Daoy (cell line): ENCODE measurements at places on chromosomes 7 and 10. TPM values are rescaled to one million over a fixed set of nuclear protein-coding genes. Genes with fewer than 3 reads are reported as not detected.

The TWNK gene
- total RNA-seq = 14.7 and 26.3 TPM in 2 replicates

GRCh38 chr10:124461642-124462347, at the start of gene LHPP:
TSS of gene LHPP (plus strand) at chr10:124461823. CDS start at chr10:124461863, 40 bp downstream.
- DNase-seq = peak; percentile 83

- no peak for DNase-seq
Observed at GRCh38 chr10:50438049-50438936, 185.5 kb downstream of the SGMS1 start.

The FBXO24 gene
- 0.17 TPM in 1 of 2 replicates, not detected in the other for total RNA-seq

- no peak for DNase-seq
Observed at GRCh38 chr10:27678166-27678565, 67.5 kb downstream of the MKX start.

The LLCFC1 gene
- total RNA-seq = not detected in 2 replicates

- no peak for DNase-seq
Observed at GRCh38 chr10:48542471-48543181, 62.2 kb downstream of the ARHGAP22 start.

DNA sequence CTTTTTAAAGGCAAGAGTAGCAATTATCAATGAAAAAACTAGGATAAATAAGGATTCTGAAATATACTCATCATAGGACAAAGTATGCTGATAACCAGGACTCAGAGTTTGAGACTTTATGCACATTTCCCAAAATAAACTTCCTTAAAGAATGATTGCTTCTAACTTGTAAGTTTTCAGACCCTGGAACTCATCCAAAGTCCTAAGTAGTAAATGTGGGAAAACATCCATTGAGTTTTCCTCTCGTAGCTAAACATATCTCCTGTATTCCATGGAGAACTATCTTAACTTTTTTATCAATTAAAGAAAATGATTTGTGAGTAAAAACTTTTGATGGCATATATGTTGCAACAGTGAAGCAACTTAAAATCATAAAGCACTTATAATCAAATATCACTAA, 285.2 kb upstream of the KLF6 start:
- DNase-seq = no peak

DNA sequence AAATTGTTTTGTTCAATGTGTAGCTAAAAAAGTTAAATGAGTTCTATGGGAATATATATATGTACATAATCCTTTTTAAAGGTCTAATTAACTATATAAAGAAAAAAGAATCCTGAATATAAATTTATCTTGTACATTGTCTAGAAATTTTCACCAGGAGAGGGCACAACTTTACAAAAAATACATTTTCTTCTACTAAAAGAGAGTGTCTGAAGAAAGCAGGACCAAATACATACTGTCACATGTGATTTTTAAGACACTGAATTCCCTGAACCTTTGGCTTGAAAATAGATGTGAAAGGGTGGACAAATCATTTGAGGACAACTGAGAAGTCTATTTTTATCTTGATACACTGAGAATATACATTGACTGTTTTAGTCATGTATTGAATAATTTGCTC, 204.3 kb downstream of the DGKB start:
- DNase-seq = no peak

DNA sequence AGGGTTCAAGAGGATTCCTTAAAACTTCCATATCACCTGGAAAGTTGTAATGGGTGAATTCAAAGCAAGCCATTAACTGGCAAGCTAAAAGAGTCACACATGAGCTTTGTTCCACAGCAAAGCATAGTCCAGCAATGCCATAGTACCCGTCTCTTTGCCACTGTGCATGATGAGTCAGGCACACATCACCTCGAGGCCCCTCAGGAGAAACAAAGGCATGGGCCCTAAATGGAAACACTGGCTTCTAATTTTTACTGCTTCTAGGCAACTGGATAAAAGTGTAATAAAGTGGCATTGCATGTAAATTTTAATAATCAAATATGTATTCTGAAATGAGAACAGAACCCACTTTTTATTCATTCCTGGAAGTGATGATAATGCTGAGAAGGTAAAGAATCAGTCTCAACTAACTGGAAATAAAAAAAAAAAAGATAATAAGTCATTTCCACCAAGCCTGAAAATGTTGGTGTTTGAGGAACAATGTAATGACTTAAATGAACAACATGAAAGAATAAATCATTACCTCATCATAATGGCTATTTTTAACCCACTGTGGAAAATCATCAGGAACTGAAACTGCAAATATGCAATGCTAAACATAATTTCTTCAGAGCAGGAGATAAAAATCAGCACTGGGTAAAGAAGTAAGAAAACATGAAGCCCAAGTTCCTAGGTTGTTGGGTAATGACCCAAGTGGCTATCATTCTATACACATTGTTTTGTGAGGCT, 104.9 kb downstream of the CDK6 start:
- DNase-seq = peak; percentile 50

DNA sequence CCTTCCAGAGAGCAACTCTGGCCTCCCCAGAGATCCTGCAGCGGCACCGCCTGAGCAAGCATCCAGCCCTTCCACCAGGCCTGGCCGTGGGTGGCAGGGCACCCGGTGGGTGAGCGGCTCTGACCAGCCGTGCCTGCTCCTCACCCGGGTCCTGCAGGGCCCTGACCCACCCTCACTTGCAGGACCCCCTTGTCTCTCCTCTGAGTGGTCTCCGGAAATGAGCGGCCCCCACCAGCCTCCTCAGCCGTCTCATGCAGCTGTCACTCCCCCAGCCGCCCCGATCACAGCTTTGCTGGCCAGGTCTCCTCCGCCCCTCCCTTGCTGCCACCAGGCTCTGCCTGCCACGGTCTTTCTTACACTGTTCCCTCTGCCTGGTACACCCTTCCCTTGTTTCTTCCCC, 218.2 kb downstream of the TCERG1L start:
- no peak for DNase-seq

The SPDYE1 gene
- total RNA-seq = not detected in 2 replicates

The CYP17A1 gene
- total RNA-seq = not detected in 2 replicates

The GPC2 gene
- total RNA-seq = 10.9 and 16.7 TPM in 2 replicates

The TCAF2 gene
- total RNA-seq = 0.42 and 1.3 TPM in 2 replicates

DNA sequence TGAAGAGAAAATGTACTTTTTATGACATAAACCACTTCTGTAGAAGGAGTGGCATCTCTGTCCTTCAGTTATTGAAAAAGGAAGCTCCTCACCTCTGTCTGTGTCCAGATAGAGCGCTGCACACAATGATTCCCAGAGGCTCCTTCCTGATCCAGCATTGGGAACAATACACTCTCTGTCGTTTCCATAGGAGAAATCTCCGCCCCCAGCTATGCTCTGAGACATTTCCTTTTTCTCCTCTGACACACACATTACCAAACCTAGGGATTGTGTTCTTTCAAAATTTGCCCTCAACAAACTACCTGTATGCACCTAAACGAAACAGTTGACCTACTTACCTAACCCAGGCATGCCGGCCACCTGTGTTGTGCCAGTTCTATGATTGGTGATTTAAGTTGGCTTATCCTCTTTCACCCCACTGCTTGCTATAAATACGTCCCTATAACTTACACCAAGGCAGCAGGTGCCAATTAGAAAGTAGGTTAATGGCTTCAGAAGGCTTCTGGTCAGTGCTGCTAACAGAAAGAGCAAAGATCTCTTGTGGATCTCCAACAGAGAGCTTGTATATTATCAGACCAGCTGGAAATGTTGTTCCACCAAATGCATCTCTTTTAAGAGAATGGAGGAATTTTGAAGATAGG, 140.1 kb upstream of the JCAD start:
- no peak for DNase-seq

DNA sequence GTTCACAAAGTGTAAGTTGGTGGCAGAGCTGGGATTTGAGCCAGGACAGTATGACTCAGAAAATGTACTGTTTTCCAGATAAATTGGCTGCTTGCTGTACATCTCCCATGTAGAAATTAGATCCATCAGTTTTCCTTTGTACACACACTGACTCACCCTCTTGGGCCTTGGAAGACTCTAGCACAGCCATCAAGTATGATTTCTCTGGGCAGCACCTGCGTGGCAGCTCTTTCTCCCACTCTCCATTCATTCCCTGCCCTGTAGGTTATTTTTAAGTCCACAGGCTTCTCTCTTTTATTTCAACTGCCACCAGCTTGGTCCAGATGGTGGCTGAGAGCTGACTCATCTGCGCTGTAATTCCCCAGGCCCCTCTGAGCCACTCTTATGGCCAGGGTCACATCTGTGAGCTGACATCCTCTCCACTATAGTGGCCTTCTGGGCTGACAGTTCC, 28.3 kb upstream of the SDK1 start:
- peak; percentile 89 for DNase-seq

GRCh38 chr7:74598558-74598957, 59.0 kb upstream of the GTF2I start:
- peak; percentile 89 for DNase-seq

The PROSER2 gene
- total RNA-seq = 22.4 and 35.7 TPM in 2 replicates

DNA sequence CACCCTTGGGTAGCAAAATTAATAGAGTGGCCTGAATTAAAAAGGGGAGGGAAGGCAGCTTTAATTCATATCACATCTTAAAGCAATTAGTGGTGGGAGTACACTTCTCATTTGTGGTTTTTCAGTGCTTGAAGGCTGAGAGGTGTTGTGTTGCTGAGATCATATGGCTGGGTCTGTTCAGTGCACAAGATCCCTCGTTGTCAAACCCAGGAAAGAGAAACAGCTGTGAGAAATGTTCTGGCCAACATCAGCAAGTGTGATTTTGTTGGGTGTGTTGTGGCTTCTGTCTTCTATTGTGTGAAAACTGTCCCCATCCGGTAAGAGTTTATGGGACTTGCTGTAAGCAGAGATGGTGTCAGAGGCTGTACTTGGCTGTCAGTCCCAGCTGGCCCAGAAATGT, 197.9 kb upstream of the BMPER start:
- no peak for DNase-seq

- DNase-seq = no peak
Observed at GRCh38 chr10:118349235-118349634, 7.1 kb upstream of the FAM204A start.

GRCh38 chr7:40802497-40802896, 667.7 kb downstream of the SUGCT start:
- no peak for DNase-seq

The ATP6V0A4 gene
- 0.63 TPM in 1 of 2 replicates, not detected in the other for total RNA-seq

DNA sequence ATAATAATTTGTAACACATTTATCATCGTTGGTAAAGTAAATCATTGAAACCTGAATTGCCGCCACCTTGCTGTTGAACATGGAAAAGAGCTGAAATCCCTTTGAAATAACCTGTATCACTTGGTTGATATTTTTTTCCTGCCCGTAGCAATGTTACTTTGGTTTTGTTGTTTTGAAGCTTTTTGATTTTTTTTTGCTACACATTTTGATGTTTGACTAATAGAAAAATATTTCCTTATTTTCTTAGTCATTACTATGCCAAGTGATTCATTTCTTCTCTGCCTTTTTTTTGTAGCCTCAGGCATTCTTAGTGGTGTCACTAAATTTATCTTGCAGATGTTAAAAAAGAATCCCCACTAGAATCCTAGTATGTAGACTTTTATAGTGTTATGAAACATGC, 235.1 kb upstream of the MEOX2 start:
- DNase-seq = no peak

DNA sequence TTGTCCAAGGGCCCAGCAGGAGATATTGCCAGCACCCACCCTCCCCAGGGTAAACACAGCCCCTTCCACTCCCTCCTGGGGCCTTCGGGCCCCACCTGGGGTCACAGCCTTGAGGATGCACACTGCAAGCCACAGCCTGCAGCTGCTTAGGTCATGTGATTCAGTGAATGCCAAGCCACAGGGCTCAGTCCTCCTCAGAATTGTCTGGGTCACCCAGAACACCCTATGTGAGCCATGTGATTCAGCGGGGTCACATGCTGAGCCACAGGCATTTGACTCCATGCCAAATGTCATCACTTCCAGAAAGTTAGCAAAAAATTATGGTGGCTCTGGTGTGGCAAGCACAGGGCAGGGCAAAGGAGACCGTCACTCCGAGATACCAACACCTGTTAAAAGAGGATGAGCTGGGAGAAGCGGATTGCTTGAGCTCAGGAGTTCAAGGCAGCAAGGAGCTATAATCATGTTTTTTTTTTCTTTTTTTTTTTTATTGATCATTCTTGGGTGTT, 17.2 kb upstream of the PSAP start:
- peak; percentile 72 for DNase-seq

The PTF1A gene
- total RNA-seq = not detected in 2 replicates

The NME8 gene
- total RNA-seq = not detected in 2 replicates

- peak; percentile 51 for DNase-seq
Observed at GRCh38 chr7:18087026-18087686, 59.5 kb upstream of the PRPS1L1 start.

GRCh38 chr7:29123626-29124190, 22.6 kb downstream of the CPVL start:
- no peak for DNase-seq

- DNase-seq = no peak
Observed at GRCh38 chr7:150631084-150631826, 930 bp downstream of the GIMAP6 start.

GRCh38 chr7:80677629-80678028, 39.2 kb downstream of the CD36 start:
- DNase-seq = no peak

- no peak for DNase-seq
Observed at GRCh38 chr7:441684-442421, 77.8 kb downstream of the PDGFA start.

DNA sequence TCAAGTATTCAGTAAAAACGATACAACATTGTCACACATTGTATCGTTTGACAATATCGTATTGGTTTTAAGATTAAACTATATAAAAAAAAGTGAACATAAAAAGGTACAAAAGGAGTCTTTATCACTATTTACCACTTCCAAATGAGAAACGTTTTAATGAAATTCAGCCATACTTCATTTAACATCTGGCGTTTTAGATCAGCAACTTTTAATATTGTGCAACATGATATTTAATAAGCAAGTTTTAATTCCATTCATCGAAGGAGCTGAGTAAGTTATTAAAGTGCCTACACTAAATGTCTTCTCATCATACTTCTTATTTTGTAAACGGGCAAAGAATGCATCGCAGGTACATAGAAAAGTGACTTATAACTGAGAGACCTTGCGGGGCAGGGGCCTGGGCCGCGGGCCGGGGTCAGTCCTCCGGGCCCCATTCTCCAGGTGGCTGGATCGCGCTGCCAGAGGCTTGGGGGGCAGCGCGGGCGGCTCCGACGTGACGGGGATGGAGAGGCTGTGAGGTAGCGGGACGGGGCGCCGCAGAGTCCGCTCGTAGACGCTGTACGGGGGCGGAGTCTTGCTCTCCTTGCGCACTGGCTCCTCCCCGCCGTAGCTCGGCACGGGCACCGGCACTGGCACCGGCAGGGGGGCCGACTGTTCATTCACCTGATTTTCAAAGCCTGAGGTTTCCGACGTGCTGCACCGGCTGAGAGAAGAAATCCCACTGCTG, 165.8 kb upstream of the IMMP2L start:
- DNase-seq = no peak

- no peak for DNase-seq
Observed at GRCh38 chr10:3471472-3471871, 298.9 kb upstream of the PITRM1 start.

DNA sequence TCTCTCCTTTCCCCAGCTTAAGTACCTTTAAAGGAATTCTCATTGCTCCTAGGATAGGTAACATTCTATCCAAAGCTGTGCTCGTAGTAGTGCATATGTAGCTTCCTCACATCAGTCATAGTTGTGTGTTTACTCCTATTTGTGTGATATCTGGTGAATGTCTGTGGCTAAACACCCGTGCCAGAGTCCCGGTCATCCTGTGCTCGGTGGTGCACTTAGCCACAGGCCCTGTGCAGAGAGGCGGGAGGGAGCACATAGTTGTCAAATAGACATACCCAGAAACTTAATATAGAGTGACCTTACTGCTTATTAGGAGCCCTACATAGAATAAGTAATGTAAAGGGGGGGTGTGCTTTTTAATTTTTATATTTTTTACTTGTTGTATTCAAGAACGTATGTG, 76.6 kb downstream of the RBM33 start:
- no peak for DNase-seq
